ENCODE measurements at places on chromosomes 2 and 18. TPM values are rescaled to one million over a fixed set of nuclear protein-coding genes. Genes with fewer than 3 reads are reported as not detected.

The CCDC85A gene
- not detected for total RNA-seq

The BUB1 gene
- total RNA-seq = 107 TPM

The HMSD gene
- 1.2 TPM for total RNA-seq

The NMUR1 gene
- 8.1 TPM for total RNA-seq

The CNDP1 gene
- total RNA-seq = not detected

Measured in T-helper 2 cell treated with Interferon-gamma antibody and Interleukin-4, amounts not matched to agents 100 ng/mL and 5 ng/mL, for 36 hours (primary cell).